AG09309 (cell line): ENCODE measurements at places on chromosomes 5 and 9.

GRCh38 chr5:164651546-164652275 lies 1146.3 kb downstream of the MAT2B start:
- no peak for DNase-seq

DNA sequence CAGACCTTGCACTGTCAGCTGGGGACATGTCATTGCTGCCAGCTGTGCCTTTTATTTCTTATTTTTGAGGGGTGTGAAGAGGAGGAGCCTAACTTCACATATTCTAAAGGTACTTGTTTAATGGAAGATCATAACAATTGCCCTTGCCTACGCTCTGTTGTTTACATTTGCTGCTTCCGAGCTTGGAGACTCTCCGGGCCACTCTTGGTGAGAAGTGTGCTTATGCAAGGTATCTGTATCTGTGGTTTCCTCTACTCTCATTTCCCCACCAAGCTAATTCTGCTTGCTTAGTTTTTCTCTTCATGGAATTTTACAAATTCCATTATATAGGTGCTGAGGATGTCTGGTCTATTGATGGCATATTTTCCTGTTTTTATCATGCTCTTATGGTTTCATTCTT lies 105.3 kb downstream of the RASGRF2 start:
- DNase-seq: no peak

GRCh38 chr5:4735261-4735660 lies 404.9 kb upstream of the ADAMTS16 start:
- no peak for DNase-seq

DNA sequence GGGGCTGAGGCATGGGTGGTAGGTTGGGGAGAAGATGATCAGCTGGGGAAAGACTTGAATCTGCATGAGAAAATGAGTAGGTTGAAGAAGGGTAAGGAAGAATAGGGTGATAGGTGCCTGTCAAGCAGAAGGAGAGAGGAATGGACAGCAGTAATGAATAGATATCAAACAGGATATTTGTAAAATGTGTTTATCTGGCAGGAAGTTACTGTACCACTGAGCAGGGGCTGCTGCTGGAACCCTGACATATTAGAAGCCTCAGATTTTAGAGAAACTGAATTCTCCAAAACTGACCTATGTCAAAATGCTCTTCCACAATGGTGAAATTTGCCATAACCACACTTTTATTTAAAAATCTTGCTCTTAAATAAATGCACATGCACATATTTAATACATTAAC lies 41.0 kb downstream of the CCDC192 start:
- DNase-seq: no peak

- DNase-seq: no peak
These were observed 55.8 kb downstream of the PTTG1 start for GRCh38 chr5:160477266-160477970.

DNA sequence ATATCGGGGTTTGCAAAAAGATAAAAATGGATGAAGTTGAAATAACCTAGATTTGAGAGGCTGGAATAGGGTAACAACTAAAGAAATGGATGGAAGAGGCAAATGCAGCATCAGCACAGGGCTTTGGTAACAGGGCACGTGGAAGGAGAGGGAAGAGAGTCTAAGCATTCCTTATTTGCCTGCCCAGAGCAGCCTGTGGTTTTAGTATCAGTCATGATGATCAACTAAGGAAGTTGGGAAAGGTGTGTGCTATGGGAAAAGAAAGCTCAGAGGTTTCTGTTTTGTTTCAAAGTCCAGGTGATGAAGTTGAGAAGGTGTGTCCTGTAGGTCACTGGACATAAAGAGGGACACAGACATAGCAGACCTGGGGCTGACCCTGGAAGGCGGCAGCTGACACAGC lies 28.8 kb downstream of the GAS1 start:
- no peak for DNase-seq

- DNase-seq: no peak
These were observed 168.0 kb upstream of the SPRY4 start for GRCh38 chr5:142492781-142493281.

- DNase-seq: no peak
These were observed 10.2 kb downstream of the UBE2QL1 start for GRCh38 chr5:6458833-6459232.

GRCh38 chr5:34599471-34600117 lies 56.5 kb upstream of the RAI14 start:
- no peak for DNase-seq

DNA sequence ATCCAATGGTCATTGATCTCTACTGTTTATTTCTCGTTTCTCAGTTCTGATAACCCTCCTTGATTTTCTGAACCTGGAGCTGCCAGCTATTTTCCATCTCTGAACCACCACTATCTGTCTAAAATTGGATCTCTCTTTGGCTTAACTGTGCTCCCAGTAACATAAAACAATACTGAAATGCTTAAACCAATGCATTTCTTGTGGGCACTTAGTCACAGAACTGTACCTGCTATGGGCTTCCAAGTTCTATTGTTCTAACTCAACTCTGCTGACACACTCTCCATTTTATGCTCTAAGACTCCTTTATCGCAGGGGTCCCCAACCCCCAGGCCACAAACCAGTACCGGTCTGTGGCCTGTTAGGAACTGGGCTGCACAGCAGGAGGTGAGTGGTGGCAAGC lies 120.6 kb downstream of the LHFPL2 start:
- DNase-seq: no peak

DNA sequence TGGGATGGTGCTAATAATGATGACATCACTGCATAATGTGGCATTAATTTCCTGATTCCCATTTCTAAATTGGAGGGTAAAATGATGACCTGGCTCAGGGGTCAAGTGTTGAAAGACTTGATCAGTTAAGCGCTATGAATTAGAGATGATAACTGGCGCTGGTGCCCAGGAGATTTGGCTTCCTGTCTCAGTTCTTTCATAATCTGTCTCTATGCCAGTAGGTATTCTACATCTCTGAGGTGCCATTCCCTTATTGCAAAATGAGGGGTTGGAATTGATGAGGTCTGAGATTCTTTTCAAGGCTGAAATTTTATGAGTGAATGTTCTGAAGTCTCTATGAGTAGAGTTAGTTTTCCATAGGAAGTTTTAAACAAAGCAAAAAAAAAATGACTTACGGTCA lies 1715.1 kb upstream of the WWC1 start:
- no peak for DNase-seq

DNA sequence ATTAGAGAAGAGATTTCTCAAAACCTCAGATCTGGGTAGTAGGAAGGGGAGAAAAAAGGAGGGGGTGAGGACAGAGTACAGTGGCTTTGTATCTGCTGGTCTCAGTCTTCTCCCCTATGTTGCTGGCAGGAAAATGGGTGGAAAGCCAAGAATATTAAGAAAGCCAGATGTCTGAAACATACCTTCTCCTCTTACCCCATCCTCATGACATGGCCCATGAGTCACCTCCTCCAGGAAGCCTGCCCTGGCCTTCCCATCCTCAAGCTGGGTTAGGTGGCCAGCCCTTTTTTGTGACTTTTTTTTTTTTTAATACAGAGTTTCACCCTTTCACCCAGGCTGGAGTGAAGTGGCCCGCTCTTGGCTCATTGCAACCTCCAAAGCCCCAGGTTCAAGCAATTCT lies 61.8 kb downstream of the ABCA1 start:
- DNase-seq: no peak

DNA sequence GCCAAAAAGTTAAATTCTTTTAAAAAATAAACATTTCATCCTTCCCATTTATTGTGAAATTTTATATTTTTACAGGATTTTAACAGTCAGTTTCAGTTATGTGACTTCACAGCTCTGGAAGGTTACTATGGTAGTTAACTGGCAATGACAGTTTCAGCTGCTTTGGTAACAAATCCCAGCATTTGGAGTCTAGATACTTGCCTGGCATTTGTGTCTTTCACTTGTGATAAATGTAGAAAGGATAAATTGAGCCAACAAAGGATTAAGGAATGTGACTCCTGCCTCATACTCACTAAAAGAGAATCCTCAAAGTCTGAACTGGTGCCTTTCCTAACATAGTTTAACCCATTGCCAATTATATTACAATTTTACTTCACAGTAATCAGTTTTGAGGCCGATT lies 315.5 kb downstream of the FER start:
- DNase-seq: peak; percentile 52

- DNase-seq: no peak
These were observed 25.1 kb upstream of the UGCG start for GRCh38 chr9:111871499-111871855.

DNA sequence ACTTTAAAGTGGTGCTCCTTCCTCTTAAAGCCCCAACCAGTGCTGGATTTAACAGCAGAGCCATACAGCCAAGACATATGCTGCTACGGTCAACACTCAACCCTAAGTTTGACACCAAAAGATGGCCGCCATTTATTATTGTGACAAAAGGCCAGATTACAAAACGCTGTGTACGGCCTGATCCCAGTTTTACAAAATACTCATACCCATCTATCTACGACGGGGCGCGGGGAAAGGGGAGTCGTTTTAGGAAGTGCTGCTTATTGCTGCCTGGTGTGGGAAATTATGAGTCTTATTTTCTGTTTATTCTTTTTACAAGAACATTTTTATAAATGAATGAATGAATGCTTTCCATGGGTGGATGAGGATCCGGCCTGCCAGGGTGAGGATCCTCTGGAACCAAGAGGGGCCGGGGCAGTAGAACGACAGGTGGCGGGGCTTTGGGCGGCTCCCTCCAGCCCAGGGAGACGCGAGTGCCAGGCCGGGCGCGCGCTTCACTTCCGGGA lies 457 bp upstream of the IDNK start:
- DNase-seq: no peak

DNA sequence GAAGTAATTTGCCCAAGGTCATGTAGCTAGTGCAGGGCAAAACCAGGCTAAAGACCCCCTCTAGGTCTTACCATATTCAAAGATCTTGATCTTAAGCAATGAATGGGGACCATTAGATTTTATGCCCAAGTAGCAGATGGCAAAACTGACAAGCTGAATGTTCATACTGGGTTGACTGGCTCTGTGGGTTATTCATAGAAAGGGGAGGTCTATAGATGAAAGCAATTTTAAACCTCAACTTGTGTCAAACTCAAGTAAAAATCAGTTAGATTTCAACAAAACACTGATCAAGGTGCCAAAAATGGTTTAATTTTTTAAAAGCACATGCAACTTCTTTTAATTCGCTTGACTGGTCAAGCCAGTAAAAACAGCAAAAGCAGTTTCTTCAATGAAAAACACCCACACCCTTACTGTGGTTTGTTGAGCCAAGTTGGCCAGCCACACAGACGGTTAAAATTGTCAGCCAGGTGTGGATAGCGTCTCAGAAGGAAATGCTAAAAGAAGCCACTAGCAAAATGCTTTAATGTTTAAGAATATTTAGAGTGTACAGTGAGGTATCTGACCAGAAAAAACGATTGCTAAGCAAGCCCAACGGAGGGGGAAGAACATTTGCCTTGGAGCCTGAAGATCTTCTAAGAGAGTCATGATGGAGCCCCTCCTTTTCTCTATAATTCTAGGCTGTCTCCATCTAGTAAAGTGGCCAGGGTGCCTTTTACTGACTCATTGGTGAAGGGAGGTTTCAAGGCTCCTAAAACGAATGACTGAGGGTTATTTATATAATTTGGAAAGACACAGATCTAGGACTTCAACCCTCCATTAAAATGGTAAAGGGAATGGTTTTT lies 539.6 kb upstream of the CLINT1 start:
- DNase-seq: no peak

DNA sequence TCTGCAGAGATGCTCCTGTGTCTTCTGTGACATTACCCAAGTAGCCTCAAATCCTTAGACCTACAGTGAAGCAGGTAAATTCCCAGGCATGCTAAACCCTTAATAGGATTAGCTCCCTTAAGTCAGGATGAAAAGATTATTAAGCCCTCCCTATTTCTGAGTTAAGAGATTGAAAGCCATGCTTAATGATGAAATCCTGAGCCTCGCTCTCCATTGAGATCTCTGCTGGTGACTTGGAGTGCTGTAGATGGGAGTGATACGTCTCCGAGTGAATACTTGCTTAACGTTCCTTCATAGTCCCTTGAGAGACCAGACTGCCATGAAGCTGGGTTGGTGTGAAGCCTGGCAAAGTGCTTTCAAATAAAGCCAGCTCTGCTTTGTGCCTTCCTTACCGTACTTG lies 34.2 kb downstream of the AOPEP start:
- no peak for DNase-seq

DNA sequence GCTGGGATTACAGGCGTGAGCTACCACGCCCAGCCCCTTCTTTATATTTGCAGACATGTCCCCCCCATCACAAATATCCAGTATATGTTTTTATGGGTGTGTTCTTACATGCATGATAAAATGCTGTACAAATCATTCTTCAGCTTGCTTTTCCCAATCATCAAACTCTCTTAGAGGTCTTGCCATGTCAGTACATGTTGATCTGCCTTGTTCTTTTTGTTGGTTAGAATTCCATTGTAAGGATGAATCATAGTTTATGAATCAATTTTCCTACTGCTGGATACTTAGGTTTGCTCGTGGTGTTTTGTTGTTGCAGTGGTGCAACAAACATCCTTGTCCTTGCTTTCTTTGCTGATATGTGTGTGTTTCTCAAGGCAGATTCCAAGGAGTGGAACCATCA lies 79.9 kb upstream of the NEURL1B start:
- no peak for DNase-seq

- no peak for DNase-seq
These were observed 668 bp downstream of the RANBP3L start for GRCh38 chr5:36300927-36301540.

- DNase-seq: no peak
These were observed 180.7 kb upstream of the RAI14 start for GRCh38 chr5:34475249-34475966.

- no peak for DNase-seq
These were observed 81.6 kb upstream of the PITX1 start for GRCh38 chr5:135115591-135115990.

- no peak for DNase-seq
These were observed 41.4 kb downstream of the CCDC180 start for GRCh38 chr9:97348871-97349270.
